ENCODE measurements at places on chromosomes 11 and 22. TPM values are rescaled to one million over a fixed set of nuclear protein-coding genes. Genes with fewer than 3 reads are reported as not detected.

Gene OR4A15
- not detected for total RNA-seq

Gene PARVG
- total RNA-seq: 241 TPM

Gene C11orf42
- not detected for total RNA-seq

DNA sequence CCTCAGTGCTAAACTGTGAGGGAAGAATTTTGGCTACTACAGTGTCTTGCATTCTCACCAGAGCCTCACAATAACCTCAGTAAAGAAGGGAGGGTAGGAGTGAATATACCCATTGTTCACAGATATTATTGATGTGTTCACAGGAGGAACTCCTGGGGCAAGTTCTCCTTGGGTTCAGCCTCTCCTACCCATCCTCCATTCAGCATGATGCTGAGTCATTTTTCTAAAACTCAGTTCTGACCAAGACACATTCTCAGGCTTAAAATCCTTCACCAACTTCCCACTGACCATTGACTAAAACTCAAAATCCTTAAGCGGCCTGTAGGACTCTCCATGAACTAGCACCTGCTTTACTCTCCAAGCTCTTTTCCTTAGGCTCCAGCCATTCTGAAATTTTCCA is 48.7 kb downstream of the SYTL2 start:
- H3K36me3 ChIP-seq: peaks cover 13% of the 10 kb centered on the region
- DNase-seq: no peak
- H3K27me3 ChIP-seq: no peaks in the 10 kb centered on the region
- H3K4me1 ChIP-seq: peaks cover 14% of the 10 kb centered on the region

DNA sequence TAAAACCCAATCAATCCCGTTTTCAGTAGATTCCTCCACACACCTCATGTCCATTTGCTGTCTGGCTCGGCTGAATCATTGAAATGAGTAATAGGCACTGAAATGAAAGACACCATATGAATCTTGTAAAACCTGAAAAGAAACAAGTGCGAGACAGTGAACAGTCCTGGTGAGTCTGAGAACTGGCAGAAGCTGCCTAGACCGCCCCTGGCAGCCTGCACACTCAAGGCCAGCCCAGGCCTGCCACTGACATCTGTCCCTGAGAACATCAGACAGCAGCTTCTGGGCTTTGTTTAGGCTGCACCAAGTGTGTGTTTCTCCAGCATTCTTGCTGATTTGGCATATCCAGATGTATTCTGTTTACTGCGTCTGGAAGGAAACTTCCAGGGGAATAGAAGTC is 44.8 kb downstream of the ENDOD1 start:
- DNase-seq: no peak
- H3K4me3 ChIP-seq: no peak overlapping the region
- H3K27ac ChIP-seq: no peak overlapping the region
- H3K36me3 ChIP-seq: peaks cover 24% of the 10 kb centered on the region
- no peaks in the 10 kb centered on the region for H3K27me3 ChIP-seq
- peaks cover 19% of the 10 kb centered on the region for H3K4me1 ChIP-seq

Data from activated naive CD8-positive, alpha-beta T cell treated with anti-CD3 and anti-CD28 coated beads, Interleukin-2, amount 10 ng/mL, durations not matched to agents 7 days and 5 days (primary cell).